ENCODE measurements at places on chromosomes 6 and 20.

- no peak for DNase-seq
These were observed 56.9 kb upstream of the DYNLRB1 start for GRCh38 chr20:34459209-34459897.

GRCh38 chr6:87472525-87473418 lies at the start of gene SLC35A1:
Gene SLC35A1, plus strand, starts transcription at chr6:87472974. Its CDS starts 30 bp downstream, at chr6:87473004.
- peak; percentile 87 for DNase-seq

GRCh38 chr20:33463332-33464101 lies 20.0 kb upstream of the SNTA1 start:
- no peak for DNase-seq

- DNase-seq = peak; percentile 55
These were observed 102.6 kb downstream of the LAMP5 start for GRCh38 chr20:9616833-9617461.

DNA sequence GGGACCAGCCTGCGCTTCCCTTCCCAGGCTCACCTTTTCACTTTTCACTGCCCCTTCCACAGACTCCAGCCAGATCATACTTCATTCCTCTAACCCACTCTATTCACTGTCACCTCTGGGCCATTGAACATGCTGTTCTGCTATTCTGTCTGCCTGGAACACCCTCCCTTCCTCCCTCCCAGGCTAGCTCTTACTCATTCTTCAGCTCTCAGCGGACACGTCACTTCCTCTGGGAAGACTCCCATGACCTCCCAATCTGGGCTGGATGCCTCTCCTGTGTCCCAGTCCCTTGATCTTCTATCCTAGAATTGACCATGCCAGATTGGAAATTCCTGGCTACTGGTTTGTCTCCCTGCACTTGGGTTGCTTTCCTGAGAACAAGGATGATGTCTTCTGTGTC lies 5.0 kb downstream of the SLC12A5 start:
- no peak for DNase-seq

DNA sequence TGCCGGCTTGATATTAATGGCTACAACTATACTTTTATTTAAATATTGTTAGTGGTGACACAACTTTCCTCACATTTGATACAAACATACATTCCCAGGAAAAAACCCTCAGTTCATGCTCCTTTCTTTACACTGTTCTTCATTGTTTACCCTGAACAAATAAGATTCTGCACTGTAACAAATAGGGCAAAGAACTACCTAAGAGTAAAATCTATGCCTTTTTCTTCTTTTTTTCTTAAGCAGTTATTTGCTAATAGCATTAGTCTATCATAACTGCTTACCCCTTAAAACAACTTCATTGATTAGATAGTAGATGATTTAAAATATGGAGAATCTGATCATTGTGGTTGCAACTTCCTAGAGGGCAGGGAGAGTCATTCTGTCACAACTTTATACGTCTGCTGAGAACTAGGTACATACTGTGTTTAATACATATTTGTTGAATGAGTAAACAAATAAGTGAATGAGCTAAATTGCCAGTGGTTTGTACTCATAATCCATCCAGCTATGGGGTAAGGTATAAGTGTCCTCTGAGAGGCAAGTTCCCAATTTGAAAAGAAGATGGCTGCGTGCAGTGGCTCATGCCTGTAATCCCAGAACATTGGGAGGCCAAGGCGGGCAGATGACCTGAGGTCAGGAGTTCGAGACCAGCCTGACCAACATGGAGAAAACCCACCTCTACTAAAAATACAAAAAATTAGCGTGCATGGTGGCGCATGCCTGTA lies 161.0 kb downstream of the CDK19 start:
- no peak for DNase-seq

DNA sequence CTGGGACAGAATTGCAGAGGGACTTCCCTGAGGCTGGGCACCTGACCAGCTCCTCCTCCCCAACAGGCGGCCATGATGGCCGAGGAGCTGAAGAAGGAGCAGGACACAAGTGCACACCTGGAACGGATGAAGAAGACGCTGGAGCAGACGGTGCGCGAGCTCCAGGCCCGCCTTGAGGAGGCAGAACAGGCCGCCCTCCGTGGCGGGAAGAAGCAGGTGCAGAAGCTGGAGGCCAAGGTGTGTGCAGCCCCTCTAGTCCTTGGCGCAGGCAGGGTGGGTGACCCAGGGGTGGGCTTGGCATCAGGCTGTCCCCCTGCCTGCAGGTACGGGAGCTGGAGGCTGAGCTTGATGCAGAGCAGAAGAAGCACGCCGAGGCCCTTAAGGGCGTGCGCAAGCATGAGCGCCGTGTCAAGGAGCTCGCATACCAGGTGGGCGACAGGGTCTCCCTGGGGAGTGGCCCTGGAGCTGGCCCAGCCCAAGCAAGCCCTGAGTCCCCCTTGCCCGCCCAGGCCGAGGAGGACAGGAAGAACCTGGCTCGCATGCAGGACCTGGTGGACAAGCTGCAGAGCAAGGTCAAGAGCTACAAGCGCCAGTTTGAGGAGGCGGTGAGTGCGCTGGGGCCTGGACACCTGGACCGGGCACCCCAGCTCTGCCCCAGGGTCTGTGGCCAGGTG lies 45.4 kb downstream of the MYH7B start:
- no peak for DNase-seq

DNA sequence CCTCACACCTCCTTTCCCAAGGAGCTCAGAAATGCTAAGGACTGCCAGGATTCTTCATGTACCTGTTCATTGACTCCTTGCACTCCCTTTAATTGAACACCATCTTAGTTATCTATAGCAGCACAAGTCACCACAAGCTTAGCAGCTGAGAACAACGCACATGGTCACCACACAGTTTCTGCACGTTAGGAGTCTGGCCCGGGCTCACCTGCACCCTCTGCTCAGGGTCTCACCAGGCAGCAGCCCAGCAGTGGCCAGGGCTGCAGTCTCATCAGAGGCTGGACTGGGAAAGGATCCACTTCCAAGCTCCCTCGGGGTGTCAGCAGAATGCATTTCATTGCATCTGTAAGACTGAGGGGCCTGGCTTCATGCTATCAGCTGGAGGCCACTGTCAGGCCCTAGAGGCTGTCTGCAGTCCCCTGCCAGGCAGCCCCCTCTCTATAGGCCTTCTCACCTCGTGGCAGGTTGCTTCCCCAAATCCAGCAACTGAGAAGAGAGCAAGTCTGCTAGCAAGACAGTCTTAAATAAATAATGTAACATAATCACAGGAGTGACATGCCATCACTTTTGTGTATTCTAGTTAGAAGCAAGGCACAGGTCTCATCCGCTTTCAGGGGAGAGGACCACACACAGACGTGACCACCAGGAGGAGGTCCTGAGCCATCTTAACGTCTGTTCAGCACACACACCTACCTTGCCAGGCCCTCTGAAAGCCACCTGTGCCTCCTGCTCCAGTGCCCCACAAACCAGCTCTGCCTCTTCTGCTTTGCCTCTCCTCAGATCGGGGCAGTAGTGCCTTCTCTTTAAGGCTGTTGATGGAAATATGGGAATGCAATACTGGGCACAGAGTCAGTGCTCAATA lies 165.2 kb upstream of the CST7 start:
- DNase-seq = peak; percentile 12

DNA sequence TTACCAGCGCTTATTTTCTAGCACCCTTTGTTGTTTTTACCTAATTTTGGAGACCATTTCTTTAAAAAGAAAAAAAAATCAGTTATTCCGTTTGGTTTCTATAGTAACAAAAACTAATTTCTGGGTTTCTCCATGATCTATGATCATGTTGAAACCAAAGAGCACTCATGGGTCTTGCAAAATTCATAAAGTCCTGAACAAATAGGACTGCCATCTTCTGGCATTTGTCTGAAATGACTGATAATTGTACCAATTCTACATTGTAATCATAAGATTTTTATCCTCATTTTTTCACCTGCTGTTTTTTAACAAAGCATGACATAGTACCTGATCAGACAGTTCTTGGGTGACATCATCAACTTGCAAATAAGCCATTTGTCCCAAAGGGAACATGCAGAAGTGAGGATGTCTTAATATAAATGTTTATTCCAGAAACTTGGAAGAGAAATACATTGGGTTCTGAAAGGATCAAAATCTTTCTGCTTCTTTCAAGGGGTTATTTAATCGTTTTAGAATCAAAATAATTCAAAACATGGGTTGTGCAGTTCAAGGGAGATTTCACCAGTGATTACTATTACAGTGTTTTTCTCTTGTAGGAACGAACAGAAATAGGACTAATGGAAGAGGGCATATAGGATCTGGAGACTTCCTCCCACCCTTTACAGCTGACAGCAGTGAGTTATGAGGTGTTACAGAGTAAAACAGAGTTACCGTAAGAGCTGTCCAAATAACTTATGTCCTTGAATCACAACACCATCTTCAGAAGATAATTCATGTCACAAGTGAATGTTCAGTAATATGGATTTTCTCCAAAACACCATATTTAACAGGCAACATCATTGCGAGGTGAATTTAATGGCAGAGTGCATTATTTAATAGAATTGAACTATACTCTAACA lies 87.1 kb upstream of the GJE1 start:
- no peak for DNase-seq

DNA sequence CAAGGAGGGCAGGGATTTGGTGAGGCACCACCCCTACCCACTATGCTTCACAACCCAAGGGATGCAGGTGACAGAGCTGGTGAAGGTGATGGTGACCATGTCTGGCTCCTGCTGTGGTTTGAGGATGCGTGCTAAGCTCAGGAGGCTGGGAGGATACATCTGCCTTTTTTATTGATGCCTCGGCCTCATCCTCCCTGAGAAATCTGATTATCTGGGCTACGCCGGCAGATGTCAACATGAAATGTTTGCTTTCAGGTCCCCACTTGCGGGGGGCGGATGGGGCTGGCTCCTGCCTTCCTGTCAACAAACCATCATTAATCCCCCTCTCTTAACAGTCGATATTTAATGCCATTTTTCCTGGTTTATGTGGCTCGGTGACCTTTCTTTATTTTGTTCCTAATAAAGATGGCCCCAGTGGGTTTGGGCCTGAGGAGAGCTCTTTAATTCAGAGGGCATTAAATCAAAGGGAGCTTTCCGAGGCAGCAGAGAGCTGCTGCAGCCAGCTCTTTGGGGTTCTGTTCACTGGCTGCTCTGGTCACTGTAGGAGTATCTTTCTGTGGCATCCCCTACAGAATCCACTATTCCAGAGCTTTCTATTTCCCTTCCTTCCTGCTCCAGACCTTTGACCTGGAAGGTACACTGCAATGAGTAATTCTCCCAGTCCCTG lies 33.5 kb upstream of the LRFN2 start:
- no peak for DNase-seq

- DNase-seq = peak; percentile 18
These were observed 92.4 kb downstream of the NCR2 start for GRCh38 chr6:41427642-41428335.

DNA sequence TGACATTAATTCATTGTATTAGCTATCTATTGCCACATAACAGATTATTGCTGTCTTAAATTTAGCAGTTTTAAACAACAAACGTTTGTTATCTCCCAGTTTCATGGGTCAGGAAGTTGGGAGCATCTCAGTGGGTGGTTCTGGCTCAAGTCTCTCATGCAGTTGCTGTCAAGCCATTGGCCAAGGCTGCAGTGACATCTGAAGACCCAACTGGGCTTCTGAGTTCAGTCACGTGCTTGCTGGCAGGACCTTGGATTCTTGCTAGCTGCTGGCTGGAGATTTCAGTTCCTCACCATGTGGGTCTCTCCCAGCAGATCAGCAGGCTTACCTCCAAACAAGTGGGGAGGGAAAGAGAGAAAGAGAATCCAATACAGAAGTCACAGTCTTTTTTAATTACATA lies 152.6 kb upstream of the EXOC2 start:
- DNase-seq = no peak

DNA sequence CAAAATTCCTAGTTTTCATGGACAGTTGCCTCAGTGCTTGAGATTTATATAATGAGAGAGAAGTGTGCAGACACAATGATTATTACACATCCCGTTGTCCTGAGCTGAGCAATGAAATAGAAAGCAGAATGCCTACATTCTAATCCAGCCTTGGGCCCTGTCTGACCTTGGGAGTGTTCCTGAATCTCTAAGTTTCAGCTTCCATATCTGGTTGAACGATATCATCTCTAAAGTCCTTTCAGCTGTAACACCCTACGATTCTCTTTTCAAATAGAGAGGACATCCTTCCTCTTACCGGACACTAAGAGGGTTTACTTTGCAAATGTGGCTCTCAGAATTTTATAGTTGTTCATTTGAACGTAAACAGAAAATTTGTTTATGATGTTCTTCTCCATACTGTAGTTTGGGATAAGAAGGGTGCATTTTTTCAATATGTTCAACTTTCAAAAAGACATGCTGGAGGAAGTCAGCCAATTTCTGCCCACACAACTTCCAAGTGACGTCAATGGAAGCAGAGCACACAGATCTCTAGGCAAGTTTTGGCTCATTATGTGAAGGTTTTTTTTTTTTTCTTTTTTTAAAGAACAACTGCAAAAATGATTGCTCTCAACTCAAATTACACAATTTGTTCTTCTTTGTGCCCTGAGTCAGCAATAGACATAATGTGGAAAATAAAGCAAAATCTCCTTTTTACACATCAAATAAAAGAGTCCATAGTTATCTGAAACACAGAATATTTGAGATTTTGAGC lies 50.4 kb downstream of the PDE7B start:
- peak; percentile 16 for DNase-seq

DNA sequence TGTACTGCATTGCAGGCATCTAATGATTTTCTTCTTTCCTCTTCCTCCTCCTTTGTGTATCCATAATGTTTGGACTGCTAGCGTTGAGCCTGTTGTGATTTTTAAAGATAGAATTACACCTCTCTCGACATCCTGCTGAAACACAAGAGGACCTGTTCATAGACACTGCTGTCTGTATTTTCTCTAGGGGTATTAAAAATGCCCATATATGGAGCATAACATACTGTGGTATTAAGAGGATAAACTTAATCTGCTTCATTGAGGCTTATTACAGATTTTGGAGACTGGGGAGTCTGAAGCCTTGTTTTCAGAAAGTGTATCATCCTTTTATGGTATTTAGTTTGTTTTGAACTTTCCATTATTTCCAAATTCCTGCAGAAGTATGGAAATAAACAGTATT lies 414.3 kb downstream of the CDKAL1 start:
- no peak for DNase-seq

GRCh38 chr6:121691126-121691551 lies 255.7 kb downstream of the GJA1 start:
- no peak for DNase-seq

DNA sequence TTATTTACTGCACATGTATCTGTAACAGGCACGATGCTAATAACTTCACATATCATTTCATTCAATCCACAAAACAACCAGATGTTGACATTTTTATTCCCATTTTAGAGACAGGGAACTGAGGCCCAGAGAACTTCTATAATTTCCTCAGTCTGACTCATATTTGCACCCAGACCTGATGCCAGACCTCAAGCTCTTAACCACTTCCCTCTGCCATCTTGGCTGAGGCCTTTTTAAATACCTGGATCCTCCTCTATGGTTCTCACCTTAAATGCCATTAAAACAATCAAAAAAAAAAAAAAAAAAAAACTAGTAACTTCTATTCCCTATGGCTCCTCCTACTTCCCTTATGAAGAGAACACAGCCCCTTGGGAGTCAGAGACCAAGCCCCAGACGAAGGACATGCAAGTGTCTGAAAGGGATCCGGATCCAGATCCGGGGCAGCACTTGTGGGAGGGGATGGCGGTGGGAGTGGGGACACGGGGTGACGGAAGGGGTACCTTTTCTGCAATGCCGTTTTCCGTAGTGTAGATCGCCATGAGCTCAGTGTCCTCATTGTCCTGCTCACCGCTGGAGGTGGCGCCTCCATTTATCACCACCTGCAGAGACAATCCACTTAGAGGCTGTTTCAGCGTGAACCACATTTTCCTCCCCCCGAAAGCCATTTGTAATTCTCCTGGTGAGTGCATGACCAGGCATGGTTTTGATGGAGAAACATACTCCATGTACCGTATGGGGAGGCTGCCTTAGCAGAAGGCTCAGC lies 88.7 kb downstream of the SLC23A2 start:
- DNase-seq = no peak

GRCh38 chr6:150560004-150560883 lies 39.4 kb upstream of the PLEKHG1 start:
- DNase-seq = no peak

- DNase-seq = no peak
These were observed 20.0 kb downstream of the BRPF3 start for GRCh38 chr6:36216559-36216958.

Data from activated CD4-positive, alpha-beta T cell treated with anti-CD3 and anti-CD28 coated beads, Interleukin-2, amount 50 U/mL, for 48 hours (primary cell).